ENCODE measurements at places on chromosomes 16 and 17.

DNA sequence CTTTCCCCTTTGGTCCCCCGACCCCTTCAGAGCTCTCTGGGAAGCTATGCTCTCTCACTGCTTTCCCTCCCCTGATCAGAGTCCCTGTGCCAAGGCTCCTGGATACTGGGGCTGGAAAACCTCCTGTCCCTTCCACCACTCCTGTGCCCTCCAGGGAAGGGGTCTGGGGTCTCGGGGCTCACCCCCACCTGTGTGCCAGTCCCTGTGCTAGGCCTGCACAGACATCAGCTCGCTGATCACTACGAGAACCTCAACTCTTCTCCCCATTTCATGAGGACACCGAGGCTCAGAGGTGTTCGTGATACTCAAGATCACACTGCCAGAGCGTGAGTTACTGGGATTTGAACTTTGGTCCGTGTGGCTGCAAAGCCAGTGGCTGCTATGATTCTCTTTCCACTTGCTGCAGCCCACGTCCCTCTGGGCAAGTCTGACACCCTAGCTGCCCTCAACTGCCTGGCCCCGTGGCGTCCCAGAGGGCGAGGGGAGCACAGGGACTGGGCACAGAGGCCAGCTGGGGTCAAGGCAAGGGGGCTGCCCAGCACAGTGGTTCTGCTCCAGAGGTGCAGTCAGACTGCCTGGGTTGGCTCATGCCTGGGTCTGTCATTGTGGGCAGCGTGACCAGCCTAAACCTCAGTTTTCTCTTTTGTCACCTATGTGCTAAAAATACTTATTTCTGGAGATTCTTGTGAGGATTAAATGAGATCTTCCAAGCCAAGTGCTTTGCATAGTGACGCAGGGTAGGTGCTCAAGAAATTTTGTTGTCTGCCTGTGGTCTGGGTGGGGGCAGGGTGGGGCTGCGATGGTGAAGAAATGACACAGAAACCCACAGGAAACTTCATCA, 43.8 kb upstream of the TOB1 start:
- peak; percentile 40 for DNase-seq

DNA sequence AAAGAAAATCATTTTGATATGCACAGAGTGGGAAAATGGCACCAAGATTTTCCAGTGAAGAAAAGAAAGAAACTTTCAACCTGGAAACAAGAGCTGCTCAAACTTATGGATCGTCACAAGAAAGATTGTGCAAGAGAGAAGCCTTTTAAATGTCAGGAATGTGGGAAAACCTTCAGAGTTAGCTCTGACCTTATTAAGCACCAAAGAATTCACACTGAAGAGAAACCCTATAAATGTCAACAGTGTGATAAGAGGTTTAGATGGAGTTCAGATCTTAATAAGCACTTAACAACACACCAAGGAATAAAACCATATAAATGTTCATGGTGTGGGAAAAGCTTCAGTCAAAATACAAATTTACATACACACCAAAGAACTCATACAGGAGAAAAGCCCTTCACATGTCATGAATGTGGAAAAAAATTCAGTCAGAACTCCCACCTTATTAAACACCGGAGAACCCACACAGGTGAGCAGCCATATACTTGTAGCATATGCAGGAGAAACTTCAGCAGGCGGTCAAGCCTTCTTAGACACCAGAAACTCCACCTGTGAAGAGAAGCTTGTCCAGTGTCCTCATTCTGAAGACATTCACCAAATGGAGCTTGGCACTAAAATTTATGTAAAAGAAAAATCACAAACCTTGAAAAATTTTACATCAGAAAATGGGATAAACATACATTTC, 12.2 kb downstream of the ZNF75A start:
- no peak for DNase-seq

GRCh38 chr16:53945996-53946395, 242.0 kb downstream of the FTO start:
- DNase-seq: no peak

GRCh38 chr16:9446471-9447194, 355.2 kb downstream of the HAPSTR1 start:
- no peak for DNase-seq

- no peak for DNase-seq
These were observed 14.0 kb upstream of the TEX2 start for GRCh38 chr17:64276961-64277505.

DNA sequence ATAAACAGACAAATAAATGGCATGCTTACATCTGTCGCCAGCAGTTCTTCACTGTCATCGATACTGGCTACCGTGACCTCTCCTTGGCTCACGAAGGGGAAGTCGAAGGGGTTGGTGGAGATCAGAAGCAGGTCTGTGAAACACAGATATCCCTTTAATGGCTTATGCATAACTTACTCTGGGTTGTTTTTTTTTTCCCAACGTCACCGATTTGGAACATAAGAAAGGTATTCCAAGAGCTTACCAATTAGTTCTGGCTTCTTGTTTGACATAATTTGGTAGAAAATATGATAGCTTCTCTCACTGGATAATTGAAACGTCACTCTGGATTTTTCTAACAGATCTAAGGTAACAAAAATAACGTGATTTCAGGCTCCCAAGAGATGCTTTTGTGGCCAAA, 18.2 kb downstream of the MYH13 start:
- no peak for DNase-seq
